ENCODE measurements at places on chromosomes 16 and 17.
A peak's percentile ranks its signal among the peaks of the same experiment; 100 is the strongest.

- DNase-seq, result no peak
Measured at GRCh38 chr16:89135971-89136765, 35.4 kb upstream of the CDH15 start.

GRCh38 chr16:13307851-13308250 lies 406.5 kb downstream of the SHISA9 start:
- DNase-seq, result no peak

GRCh38 chr17:39676198-39676819 lies 8.1 kb downstream of the PNMT start:
- peak; percentile 86 for DNase-seq

- no peak for DNase-seq
Measured at GRCh38 chr16:56491657-56492261, 28.1 kb downstream of the BBS2 start.

- no peak for DNase-seq
Measured at GRCh38 chr16:70437582-70438557, 1.0 kb downstream of the ST3GAL2 start.

- DNase-seq, result no peak
Measured at GRCh38 chr16:22027633-22028032, 19.7 kb downstream of the MOSMO start.

DNA sequence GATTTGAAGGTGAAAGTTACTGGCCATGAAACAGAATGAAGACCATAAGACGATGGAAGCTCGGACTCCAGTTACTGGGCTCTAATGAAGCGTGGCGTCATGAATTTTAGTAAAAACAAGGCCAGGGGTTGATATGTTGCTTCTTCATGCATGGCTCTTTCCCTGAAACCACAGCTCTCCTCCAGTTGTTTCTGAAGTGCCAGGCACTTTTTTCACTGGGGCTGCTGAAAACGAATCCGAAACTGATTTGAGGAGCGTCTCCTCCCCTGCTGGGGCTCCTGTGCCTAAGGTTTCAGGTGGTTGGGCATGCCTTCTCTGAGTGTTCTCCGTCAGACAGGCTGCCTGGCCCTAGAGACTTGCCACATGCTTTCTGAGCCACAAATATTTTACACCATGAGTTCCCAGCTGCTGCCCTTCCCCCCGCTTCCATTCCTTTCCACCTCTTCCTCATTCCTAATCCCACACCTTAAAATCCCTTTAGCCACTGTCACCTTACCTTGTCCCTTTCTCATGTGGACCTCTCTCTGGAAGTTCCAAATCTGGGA lies 3.7 kb upstream of the MYL4 start:
- peak; percentile 56 for DNase-seq

DNA sequence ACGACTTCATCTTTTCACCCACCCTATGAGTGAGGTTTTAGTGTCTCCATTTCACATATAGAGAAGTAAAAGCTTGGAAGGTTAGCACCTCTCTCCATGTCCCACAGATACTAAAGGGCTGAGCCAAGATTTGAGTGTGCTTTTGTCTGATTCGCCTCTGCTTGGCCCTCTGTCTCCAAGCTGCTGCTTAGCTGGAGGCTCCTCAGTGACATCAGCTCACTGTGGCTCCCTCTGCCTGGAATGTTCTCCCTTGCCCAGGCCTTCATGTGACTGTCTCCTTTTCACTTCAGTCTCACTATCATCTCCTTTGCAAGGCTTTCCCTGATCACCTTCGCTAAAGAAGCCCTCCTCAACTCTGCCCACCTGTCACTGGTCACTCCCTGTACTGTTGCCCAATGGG lies 84.5 kb upstream of the HSBP1 start:
- no peak for DNase-seq

DNA sequence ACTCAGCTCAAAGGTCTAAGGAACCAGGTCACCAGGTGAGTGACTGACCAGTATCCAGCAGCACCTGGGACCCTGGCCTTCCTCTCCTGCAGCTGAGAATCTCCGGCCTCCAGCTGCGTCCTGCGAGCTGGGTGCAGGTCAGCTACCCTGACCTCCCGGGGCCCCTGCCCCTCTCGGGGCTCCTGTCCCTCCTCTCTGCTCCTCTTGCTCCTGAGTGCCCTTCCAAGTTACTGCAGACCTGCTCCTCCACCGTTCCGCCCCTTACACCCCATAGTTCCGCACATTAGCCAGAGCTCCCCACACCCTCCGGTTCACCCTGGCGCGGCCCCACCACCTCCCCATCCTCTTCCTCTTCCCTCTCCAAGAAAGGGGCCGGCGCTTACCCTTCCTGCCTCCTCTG lies 10.6 kb downstream of the FOXJ1 start:
- no peak for DNase-seq

GRCh38 chr17:74513987-74514631 lies 17.2 kb downstream of the CD300LB start:
- DNase-seq, result no peak

- DNase-seq, result no peak
Measured at GRCh38 chr17:46212634-46213435, 19.6 kb upstream of the KANSL1 start.

DNA sequence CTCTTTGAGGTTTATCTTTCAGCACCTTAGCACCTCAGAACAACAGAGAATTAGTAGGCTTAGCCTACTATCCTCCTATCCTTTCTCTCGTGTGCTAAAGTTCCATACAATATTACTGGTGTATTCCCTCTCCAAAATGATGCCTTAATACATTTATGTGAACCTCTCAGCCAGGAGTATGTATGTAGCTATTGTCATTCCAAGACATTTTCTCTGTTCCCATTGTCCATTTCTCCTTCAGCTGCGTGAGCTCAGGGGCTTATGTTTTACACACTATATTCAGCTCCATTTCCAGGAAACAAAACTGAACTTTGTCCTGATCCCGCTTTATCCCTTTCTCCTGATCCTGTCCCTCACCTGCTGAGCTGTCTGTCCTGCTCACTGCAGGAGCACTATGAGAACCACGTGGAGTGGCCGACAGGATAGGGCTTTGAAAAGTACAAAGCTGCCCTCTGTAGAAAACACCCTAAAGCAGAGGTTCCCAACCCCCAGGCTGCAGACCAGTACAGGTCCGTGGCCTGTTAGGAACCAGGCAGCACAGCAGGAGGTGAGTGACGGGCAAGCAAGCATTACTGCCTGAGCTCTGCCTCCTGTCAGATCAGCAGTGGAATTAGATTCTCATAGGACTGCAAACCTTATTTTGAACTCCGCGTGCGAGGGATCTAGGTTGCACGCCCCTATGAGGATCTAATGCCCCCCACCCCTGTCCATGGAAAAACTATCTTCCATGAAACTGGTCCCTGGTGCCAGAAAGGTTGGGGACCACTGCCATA lies 55.7 kb downstream of the CENPV start:
- no peak for DNase-seq

- DNase-seq, result no peak
Measured at GRCh38 chr16:87135246-87136030, 181.8 kb downstream of the C16orf95 start.

GRCh38 chr17:30788918-30789317 lies 35.6 kb downstream of the CRLF3 start:
- no peak for DNase-seq

DNA sequence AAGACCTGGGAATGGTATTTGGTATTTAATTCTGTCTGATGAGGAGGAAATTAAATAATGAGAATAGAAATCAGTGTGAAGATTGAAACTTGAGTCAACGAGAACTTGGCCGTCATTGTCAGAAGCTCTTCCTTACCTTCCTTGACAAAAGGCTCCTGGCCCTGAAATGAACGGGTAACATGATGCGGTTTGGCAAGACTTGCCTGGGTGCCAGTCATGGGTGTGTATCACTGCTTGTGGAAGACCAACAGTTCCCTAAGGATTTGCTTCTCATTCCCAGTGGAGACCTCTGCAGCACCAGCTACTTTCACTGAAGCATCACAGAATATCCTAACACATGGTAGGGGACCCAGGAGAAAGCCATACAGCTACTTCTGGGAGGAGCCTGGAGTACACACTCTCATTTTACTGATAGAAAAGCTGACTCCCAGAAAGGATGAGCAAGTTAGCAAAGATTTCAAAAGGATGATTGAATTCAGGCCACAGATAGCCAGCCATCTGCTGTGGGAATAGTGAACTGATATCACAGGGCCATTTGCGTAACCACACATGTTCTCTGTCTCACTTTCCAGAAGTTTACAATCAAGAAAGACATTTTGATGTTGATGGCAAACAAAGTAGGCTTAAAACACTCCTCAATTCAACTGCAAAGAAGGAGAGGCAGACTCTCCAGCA lies 258.1 kb upstream of the SALL1 start:
- no peak for DNase-seq

- DNase-seq, result peak; percentile 78
Measured at GRCh38 chr17:17793378-17794214, 43.2 kb downstream of the SREBF1 start.

GRCh38 chr16:81451753-81452680 lies 7.4 kb downstream of the CMIP start:
- DNase-seq, result peak; percentile 56

DNA sequence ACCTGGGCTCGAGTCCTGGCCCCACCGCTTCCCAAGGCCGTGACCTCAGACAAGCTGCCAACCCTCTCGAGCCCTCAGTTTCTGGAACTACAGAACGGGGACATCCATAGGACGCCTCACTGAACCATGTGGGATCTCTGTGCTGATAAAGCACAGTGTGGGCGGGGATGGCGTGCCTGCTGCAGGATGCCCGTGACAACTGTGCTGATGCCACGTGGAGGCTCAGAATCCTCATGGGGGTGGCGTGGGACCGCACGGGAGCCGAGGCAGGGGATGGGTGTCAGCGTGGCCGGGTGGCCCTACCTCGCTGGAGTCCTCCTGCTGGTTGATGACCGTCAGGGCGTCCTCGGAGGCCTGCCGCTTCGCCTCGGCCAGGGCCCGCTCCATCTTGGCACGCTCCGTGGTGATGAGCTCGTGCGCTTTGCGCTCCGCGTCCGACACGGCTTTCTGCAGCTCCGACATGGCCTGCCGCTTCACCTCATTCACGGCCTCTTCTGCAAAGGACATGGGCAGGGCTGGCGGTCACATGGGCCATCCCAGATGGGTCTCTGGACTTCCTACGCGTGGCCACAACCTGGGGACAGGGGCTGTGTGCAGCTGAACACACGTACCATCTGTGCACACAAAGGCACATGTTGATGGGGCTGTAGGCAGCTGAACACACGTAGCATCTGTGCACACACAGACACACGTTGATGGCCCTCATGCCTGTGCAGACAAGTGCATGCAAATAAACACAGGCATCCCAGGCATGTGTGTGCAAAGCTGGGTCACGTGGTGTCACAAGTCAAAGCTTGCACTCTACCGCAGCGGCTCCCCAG lies 12.7 kb upstream of the PABPN1L start:
- no peak for DNase-seq

- no peak for DNase-seq
Measured at GRCh38 chr17:74529243-74529642, 2.0 kb downstream of the CD300LB start.

- peak; percentile 75 for DNase-seq
Measured at GRCh38 chr17:68290955-68291835, at the start of the genes ARSG and SLC16A6. Gene ARSG (plus strand): TSS chr17:68291495. CDS start chr17:68307494, 15,999 bp downstream. Gene SLC16A6 (minus strand): TSS chr17:68291127. CDS start chr17:68278320, 12,807 bp downstream.

GRCh38 chr17:4631836-4632580 lies 9.5 kb downstream of the ALOX15 start:
- DNase-seq, result no peak

DNA sequence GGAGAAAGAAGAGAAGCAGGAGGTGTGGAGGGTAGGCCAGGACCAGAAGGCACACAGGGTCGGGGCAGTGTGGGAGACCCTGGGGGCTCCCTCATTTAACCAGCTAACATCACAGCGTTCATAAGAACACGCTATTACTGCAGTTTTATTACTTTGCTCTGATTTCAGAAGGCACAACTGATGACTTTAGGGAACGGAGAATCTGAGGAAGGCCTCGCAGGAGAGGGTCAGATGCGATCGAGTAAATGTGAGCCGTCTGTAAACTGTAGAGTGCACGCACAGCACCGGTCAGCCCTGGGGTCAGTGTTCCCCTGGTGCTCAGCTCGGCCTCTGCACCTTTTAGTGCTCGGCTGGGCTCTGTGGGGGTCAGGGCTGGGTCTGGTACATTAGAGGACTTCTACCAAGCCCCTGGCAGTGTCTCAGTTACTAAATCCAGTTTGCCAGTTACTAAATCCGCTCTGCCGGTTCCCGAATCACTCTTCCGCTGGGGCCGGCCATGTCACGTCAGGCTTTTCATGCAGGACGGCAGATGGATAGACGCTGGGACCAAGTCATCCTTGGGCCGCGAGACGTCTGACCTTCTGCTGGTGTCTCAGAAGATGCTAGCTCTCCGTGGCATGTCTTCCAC lies 325.9 kb downstream of the SEC14L1 start:
- DNase-seq, result peak; percentile 45

GRCh38 chr17:77527836-77528505 lies 387.2 kb downstream of the SEC14L1 start:
- no peak for DNase-seq

- DNase-seq, result no peak
Measured at GRCh38 chr17:78019976-78020716, 61.6 kb downstream of the TNRC6C start.

GRCh38 chr17:52357854-52358253 lies 199.3 kb upstream of the CA10 start:
- no peak for DNase-seq

DNA sequence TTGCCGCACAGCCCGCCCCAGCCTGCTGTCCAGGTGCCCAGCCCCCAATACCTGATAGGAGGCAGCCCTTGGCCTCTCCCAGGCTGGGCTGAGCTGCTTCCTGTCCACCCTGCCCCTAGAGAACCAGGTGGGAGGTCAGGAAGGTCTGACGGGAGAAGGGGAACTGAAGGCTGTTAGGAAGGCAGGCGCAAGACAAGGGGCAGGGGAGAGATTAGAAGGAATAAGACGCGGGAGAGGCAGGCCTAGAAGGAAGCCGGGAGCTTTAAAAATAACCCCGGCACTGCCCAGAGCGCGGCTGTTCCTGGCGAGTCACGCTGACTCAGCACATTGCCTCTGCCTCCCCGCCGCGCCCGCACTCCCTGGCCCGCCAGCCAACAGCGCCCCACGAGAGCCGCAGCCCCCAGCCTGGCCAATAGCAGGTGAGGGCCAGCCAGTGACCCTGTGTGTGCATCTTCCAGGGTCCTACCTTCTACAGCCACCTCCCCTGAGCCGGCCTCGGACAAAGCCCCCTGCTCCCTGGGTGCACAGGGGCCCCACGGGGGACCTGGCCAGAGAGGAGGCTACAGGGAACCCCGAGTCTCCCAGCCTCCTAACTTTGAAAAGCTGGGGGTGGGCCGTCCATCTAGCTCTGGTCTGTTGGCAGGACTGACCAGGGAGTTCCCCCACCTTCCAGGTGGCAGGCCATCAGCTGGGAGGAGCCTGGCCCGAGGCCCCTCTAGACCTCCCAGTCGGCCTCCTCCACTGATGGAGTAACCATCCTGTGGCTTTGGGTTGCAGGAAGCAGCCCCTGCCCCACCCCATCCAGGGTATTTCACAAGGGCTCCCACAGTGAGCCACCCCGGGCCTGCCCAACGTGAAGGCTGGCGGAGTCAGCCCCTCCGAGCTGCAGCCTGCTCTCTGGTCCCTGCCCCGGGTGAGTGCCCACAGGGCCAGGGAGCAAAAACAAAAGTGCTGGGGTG lies 4.0 kb downstream of the MAFG start:
- DNase-seq, result peak; percentile 89

- DNase-seq, result no peak
Measured at GRCh38 chr16:49486400-49486799, 112.8 kb downstream of the C16orf78 start.

DNA sequence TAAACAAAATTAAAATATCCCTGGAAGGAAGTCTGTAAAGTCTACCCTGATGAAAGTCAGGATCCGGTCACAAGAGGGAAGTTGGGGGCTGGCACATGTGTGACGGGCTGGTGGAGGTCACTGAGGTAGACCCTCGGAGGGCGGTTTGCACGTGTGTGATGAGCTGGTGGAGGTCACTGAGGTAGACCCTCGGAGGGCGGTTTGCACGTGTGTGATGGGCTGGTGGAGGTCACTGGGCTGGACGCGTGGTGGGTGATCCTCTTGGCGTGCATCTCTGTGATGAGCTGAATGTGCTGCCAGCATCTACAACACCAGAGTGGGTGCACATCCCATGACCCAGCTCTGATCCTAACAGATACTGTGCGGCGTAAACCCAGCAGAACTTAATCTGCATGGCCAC lies 43.7 kb upstream of the METRNL start:
- DNase-seq, result no peak
